Left colon (tissue), 2 donors: ENCODE measurements at places on chromosomes 2 and 18.

DNA sequence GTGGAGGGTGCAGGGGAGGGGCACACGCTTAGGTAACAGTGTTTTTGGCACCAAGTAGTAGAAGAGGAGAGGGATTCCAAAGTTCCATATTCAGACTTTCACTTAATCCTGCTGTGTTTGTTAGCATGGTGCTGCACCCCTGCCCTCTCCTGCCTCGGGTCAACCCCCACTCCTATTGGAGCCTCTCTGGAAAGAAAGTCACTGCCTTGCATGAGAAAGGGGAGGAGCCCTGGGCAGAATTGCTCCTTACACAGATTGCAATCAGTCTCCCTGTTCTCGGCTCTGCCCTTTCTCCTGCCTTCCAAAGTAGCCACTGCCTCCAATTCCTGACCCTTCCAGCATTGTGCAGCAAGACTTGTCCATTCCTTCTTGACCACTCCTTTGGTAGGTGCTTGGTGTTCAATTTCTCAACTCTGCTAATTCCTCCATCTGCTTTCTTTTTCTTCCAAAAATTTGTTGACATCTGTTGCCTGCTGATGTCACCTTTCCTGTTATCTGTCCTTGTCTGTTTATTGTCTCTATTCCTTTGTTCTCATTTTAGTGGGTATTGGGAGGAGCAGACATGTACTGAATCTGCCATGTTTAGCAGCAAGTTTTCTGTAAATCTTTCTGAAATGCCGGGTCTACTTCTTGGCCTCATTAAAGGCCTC, 225.4 kb downstream of the LOXHD1 start:
- no peak for DNase-seq

- peak; percentile 29 for DNase-seq
Measured at GRCh38 chr2:173043476-173043875, 32.2 kb upstream of the MAP3K20 start.

GRCh38 chr2:30940839-30941238, 133.6 kb upstream of the CAPN13 start:
- DNase-seq = no peak

DNA sequence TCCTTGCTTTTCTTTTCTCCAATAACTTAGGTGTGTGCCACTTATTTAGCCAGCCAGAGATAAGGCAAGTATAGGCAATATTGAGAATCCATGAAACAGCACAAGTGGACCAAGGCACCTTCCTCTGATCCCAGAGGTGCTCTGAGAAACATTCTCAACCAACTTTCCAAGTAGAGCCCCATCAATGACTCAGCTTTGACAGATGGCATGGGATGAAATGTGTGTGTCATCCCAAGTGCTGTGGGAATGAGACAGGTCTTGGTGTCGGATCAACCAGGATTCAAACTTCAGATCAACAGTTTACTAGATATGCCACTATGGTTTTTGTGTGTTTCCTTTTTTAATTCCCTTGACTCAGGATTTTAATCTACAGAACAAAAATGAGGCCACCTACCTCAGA, 164.0 kb downstream of the GRB14 start:
- no peak for DNase-seq

GRCh38 chr18:58025205-58025604, 18.8 kb upstream of the NEDD4L start:
- no peak for DNase-seq
